ENCODE measurements at places on chromosomes 3 and 15.

GRCh38 chr3:43893727-43894126 is 203.0 kb downstream of the ABHD5 start:
- no peak for DNase-seq

DNA sequence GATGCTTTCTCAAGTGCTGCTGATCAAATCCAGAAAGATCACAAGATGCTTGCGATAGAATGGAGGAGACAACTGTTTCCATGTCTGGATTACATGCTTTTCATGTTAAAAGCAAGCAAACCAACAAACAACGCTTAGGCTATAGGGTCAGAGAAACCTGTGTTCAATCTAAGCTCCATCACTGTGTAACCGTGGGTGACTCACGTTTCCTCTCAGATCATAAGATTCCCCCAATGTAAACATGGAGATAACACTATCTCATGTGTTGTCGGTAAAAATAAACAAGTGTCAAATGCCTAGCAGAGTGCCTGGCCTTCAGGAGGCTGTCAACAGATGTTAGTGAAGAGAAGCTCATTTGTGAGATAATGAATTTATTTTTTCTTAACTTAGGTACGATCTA is 907.8 kb downstream of the NTRK3 start:
- no peak for DNase-seq

DNA sequence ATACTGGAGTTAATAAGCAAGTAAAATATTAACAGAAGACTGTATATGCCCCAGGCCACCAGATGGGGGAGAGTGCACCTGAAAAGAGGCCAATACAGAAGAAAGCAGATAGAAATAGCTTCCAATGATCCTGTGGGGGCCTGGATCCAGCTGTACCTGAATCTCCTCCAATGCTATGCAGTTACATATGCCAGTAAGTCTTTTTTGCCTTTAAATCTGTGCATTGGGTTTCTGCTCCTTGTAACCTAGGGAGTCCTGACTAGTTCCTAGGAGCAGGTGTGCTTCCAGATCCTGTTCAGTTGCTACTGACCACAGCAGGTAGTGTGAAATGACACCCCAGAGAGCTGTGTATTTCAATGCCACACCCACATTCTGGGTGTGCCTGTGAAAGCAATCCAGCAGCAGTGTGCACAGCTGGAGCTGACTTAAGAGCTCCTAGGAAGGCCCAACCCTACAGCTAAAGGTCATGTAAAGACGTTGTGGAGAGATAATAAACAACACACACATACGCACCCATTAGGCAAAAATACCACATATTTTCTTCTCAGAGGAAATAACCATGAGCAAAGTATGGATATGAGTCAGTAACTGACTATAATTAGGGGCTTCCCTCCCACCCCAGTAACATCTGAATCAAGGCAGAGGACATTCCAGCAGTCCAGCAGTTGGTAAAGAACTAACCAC is 62.2 kb upstream of the AKAP13 start:
- no peak for DNase-seq

- DNase-seq: no peak
Observed at GRCh38 chr15:64739577-64740143, 35.7 kb downstream of the RBPMS2 start.

- no peak for DNase-seq
Observed at GRCh38 chr3:128271536-128272332, 118.5 kb downstream of the EEFSEC start.

- DNase-seq: no peak
Observed at GRCh38 chr3:36461597-36461996, 81.3 kb downstream of the STAC start.

- DNase-seq: no peak
Observed at GRCh38 chr3:137760341-137761098, 3.6 kb upstream of the SOX14 start.

DNA sequence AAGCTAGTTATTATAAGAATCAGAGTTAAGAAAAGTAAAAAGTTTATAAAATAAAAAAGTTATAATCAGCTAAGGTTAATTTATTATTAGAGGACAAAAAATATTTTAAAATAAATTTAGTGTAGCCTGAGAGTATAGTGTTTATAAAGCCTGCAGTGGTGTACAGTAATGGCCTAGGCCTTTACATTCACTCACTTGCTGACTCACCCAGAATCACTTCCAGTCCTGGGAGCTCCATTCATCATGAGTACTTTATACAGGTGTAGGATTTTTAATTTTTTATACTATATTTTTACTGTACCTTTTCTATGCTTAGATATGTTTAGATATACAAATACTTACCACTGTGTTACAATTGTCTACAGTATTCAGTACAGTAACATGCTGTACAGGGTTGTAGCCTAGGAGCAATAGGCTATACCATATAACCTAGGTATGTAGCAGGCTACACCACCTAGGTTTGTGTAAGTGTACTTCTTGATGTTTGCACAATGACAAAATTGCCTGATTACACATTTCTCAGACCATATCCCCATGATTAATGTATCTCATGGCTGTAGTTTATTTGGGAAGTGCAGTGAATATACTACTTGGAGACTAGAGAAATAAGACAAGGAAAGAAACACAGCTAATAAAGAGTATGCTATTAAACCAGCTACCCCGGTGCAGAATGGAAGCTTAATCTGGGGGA is 101.9 kb upstream of the GALNT15 start:
- DNase-seq: no peak

- no peak for DNase-seq
Observed at GRCh38 chr3:24101676-24102168, 156.6 kb downstream of the NR1D2 start.

GRCh38 chr3:181969925-181970324 is 258.2 kb downstream of the SOX2 start:
- no peak for DNase-seq

DNA sequence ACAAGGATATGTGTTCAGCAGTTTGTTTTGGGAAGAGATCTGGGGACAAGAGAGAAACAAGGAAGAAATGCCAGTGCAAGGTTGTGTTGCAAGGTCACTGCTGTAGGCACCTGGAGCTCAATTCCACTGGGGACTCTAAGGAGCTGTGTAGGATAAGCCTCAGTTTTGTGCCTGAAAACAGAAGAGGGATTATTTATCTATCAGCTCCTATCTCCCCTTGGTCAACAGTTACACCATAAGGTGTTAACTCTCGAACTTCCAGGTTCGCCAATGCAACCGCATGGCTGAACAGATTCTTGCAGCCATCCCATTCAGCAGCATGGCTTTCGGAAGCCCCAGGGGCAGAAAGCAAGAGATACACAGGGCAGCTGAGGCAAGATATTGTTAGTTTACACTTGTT is 41.6 kb upstream of the CNOT10 start:
- no peak for DNase-seq
